ENCODE measurements at places on chromosomes 12 and 14. TPM values are rescaled to one million over a fixed set of nuclear protein-coding genes. Genes with fewer than 3 reads are reported as not detected.

DNA sequence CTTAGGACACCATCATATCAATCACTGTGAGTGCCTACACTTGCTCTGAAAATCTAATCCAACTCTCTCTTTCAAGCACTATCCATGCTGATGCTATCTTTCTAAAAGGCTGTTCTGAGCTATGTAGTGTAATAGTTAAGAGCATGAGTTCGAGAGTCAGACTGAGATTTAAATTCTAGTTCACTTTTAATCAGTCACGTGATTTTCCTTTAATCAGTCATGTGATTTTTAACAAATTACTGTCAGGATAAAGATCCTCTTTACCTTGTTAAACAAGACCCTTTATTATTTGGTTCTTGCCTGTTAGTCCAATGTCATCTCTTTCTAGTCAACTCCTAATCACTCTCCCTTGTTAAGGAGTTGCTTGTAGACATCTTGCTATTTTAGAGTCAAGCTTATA lies 653.0 kb downstream of the RPL10L start:
- DNase-seq, result no peak

PTHLH gene
- 1.7 TPM for polyA plus RNA-seq

- DNase-seq, result no peak
Measured at GRCh38 chr12:78865516-78865915, 942 bp downstream of the SYT1 start.

TRPV4 gene
- 1.2 TPM for polyA plus RNA-seq

GRCh38 chr12:108345716-108346633 lies 6.9 kb upstream of the CMKLR1 start:
- no peak for DNase-seq

- DNase-seq, result no peak
Measured at GRCh38 chr12:6166808-6167207, 33.4 kb upstream of the CD9 start.
